Glutamatergic neuron (in vitro differentiated cells): ENCODE measurements at places on chromosomes 3 and 15. TPM values are rescaled to one million over a fixed set of nuclear protein-coding genes. Genes with fewer than 3 reads are reported as not detected.

The CYP1A2 gene
- total RNA-seq, result not detected

The GOLGA8H gene
- total RNA-seq, result not detected

The ACOX2 gene
- 0.59 TPM for total RNA-seq

The MYH15 gene
- 1.0 TPM for total RNA-seq

The IGSF10 gene
- total RNA-seq, result 0.05 TPM

The AGBL1 gene
- total RNA-seq, result 0.76 TPM

The RASL12 gene
- 0.44 TPM for total RNA-seq

The LIPC gene
- total RNA-seq, result not detected

The OXTR gene
- 4.0 TPM for total RNA-seq

The C3orf20 gene
- total RNA-seq, result not detected

The CTXN2 gene
- 0.22 TPM for total RNA-seq

The DPP8 gene
- 33.4 TPM for total RNA-seq

The MB21D2 gene
- total RNA-seq, result 42.5 TPM

The FEZF2 gene
- 0.49 TPM for total RNA-seq

The BTLA gene
- not detected for total RNA-seq
